ENCODE measurements at places on chromosomes 6 and 20.

GRCh38 chr20:32209850-32210605 lies 2.3 kb downstream of the POFUT1 start:
- DNase-seq, result no peak

GRCh38 chr6:134698228-134698627 lies 251.7 kb downstream of the ALDH8A1 start:
- DNase-seq, result no peak

- DNase-seq, result no peak
Measured at GRCh38 chr6:69936674-69937363, 70.5 kb downstream of the COL19A1 start.

GRCh38 chr20:25245461-25245860 lies 2.4 kb upstream of the PYGB start:
- no peak for DNase-seq

GRCh38 chr6:138957484-138957883 lies 30.6 kb downstream of the REPS1 start:
- no peak for DNase-seq

Measured in right kidney (tissue), 9 donors.